ENCODE measurements at places on chromosomes 6 and 20.

- no peak for DNase-seq
These were observed 495.2 kb downstream of the RFPL4B start for GRCh38 chr6:112842330-112842685.

DNA sequence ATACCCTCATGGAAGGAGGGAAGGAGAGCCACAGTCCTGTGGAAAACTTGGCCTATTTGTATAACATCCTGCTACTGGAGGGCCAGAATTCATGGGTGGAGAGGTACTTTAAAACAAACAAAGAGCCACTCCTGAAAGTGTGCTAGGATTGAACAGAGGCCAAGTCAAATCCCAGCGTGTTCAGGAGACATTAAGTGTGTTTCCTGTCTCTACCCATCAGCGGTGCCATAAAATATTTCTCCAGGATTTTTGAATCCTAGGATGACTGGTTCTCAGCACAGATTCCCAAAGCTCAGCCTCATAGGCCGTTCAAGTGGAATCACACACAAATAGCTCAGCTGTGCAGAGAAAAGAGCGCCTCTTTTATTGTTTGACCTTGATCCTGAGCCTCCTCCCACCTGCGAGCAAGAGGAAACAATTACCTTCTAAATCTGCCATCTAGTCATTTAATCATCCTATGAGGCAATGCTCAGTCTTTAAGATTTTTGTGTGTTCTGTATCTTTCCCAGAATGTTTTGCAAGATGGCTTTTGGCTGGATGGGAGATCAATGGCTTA, 31.8 kb upstream of the RALGAPA2 start:
- DNase-seq = no peak

DNA sequence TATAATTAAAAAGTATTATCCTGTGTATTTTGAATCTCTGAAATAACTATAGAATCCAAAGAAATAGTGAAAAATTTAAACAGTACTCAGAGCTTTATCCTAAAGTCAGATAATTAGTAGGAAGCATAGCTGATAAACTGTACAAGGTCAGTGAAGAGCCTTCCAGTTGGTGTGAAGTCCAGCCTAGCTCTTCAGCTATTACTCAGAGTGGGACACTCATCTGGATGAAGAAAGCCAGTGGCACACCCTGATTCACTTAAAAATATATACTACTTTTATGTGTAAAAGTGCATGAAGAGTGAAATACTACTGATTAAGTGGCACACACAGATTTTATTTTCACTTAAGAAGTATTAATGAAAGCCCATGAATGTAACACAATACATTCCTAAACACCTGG, 3.1 kb downstream of the IFNGR1 start:
- no peak for DNase-seq

DNA sequence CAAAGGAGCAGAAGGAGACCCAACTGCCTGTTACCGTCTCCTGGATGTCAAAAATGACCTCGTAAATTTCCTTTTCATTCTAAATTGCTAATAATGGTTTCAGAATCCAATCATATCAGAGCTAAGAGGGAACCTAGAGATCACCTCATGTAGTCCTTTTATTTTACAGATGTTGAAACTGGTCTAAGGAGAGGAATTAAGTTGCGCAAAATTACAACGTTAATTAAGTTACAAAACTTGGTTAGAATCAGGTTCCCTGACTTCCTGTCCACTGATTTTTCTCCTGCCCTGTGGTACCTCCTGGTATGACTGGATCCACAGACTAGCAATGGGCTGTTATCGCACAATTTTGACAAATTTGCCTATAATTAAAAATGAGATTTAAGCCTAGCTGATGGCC, 9.0 kb upstream of the STK38 start:
- DNase-seq = no peak

GRCh38 chr6:121523628-121524027, 88.2 kb downstream of the GJA1 start:
- DNase-seq = no peak

All from naive B cell (primary cell).